ENCODE measurements at places on chromosomes 2 and 18.

- DNase-seq, result peak; percentile 75
Measured at GRCh38 chr2:234044157-234044556, 6.3 kb upstream of the SPP2 start.

DNA sequence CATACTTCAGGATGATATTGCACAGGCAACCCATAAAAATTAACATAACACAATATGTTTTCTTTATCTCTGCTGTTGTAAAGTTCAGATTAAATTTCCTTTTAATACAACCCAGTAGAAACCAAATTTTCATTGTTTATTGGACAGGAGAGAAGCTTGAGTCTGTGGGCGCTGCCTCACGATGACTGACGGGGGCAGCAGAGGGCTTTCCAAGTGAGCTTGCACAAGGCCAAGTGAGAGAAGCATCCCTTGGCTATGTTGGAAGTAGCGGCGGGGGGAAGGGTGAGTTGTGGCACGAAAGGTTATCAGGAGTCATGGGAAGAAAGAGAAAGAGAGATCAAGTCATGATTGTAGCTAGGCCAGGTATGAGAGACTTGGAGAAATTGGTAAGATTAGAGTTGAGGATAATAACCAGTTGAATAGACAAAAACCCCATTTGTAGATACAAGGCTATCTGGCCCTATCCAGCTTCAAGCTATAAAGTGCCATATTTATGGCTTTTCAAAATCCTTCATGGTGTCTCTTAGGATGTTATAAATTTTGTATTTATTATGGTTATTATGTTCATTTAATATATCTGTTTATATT is 413.7 kb upstream of the FAM98A start:
- DNase-seq, result peak; percentile 28

- DNase-seq, result no peak
Measured at GRCh38 chr18:54958704-54959625, at the start of gene CCDC68. CCDC68 (minus strand) TSS chr18:54959461; CDS start chr18:54942791, 16,670 bp downstream.

DNA sequence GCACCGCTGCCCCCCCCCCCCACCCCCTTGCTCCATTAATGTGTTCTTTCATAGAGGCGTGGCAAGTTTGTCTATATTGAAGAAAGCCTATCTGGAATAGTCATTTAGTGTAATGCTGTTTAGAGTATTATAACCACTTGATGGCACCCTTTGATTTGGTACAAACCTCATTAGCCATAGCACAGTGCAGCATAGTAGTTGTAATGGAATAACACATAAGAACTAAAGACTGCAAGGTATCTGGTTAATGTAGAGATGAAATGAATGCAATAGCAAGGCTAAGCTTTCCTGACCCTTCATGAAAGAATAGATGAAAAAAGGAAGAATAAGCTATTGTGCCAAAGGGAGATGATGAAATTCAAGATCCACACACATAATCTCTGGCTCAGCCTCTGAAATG is 81.9 kb downstream of the EHBP1 start:
- peak; percentile 20 for DNase-seq

GRCh38 chr2:71923887-71924533 is 223.7 kb downstream of the CYP26B1 start:
- DNase-seq, result peak; percentile 56

DNA sequence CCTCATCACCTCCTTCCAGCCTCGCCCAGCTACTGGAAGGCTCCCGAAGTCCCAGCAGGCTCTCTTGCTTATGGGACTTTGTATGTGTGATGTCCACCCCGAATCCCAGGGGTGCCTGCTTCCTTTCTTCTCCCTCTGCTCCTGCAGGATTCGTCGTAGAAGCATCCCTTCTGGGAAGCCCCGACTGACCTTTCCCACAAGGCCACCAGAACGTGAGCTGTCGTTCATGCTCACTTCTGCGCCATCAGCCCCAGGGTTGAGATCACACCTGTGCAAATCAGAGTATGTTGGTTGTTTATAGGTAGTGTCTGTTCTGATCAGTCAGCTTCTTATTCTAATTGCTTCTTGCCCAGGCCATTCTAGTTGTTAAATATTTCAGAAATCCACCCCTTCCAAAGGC is 101.8 kb downstream of the HS1BP3 start:
- DNase-seq, result no peak

GRCh38 chr2:30147196-30147714 is 448 bp downstream of the YPEL5 start:
- DNase-seq, result peak; percentile 47

- DNase-seq, result no peak
Measured at GRCh38 chr2:200443376-200443775, 66.5 kb downstream of the KCTD18 start.

- DNase-seq, result no peak
Measured at GRCh38 chr2:217816396-217816869, 186.4 kb downstream of the TNS1 start.

DNA sequence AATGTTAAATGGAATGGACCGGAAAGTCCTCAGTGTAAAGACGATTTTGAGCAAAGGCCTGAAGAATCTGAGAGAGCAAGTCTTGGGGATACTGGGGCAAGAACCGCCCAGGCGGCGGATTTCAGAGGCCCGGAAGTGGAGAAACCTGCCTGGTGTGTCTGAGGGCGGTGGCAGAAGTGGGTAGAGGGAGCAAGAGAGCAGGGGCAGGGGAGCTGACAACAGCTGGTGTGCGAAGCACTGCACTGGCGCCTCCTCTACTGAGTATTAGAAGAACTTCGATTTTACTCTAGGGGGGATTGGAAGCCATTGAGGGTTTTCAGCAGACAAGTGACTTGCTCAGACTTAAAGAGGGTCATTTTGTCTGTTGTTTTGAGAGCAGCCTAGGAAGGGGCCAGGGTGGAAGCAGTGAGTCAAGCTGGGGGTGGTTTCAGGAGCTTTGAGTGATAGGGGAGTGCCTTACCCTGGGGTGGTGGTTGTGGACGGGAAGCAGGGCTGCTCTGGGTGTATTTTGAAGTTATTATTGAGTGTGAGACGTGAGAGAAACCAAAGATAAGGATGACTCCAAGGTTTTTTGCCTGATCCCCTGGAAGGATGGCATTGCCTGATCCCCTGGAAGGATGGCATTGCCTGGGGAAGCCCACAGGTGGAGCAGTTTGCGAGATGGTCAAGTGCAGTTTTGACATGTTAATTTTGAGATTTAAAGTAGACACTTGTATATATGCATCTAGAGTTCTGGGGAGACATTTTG is 52.5 kb downstream of the ZNF236 start:
- no peak for DNase-seq

- no peak for DNase-seq
Measured at GRCh38 chr2:149080971-149081370, 42.5 kb downstream of the LYPD6B start.

- DNase-seq, result no peak
Measured at GRCh38 chr2:210493528-210493927, 17.0 kb upstream of the LANCL1 start.

- peak; percentile 73 for DNase-seq
Measured at GRCh38 chr18:6629635-6630140, 99.8 kb upstream of the ARHGAP28 start.

- no peak for DNase-seq
Measured at GRCh38 chr18:36274083-36274715, 23.3 kb upstream of the FHOD3 start.

- DNase-seq, result no peak
Measured at GRCh38 chr2:77666251-77666980, 144.2 kb upstream of the LRRTM4 start.

DNA sequence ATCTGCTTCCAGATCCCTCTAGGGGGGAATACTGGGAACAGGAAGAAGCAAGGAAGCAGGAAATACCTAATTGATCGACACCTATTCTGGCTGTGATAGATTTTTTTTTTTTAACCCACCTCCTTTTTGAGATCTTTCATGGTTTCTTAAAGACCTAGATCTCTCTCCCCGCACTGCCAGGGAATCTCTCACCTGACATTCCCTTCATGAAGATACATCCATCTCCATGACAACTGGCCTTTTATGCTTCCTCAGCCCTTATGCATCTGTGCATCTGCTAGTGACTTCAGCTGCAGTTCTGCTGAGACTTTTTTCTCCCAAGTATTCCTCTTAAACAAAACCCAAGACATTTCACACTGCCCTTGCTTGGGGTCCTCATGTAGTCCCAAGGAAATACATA is 21.1 kb upstream of the CPO start:
- no peak for DNase-seq

- DNase-seq, result no peak
Measured at GRCh38 chr18:48842259-48843061, 108.3 kb downstream of the SMAD7 start.

GRCh38 chr2:49162151-49162550 is 7.8 kb upstream of the FSHR start:
- no peak for DNase-seq

GRCh38 chr2:120877409-120877808 is 141.7 kb downstream of the GLI2 start:
- no peak for DNase-seq

DNA sequence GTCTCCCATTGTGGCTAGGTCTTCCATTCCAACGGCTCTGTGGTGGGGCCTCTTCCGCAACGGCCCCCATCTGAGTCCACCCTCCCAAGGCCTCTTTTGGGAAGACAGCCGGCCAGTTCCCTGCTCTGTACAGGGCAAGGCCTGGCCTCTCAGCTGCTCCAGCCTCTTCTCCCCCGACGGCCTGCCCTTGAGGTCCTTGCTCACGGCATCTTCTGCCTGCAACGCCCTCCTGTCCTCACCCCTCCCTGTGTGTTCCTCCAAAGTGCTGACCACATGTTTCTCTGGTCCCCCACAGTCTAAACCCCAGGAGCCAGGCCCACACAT is 16.0 kb downstream of the HS6ST1 start:
- DNase-seq, result no peak

DNA sequence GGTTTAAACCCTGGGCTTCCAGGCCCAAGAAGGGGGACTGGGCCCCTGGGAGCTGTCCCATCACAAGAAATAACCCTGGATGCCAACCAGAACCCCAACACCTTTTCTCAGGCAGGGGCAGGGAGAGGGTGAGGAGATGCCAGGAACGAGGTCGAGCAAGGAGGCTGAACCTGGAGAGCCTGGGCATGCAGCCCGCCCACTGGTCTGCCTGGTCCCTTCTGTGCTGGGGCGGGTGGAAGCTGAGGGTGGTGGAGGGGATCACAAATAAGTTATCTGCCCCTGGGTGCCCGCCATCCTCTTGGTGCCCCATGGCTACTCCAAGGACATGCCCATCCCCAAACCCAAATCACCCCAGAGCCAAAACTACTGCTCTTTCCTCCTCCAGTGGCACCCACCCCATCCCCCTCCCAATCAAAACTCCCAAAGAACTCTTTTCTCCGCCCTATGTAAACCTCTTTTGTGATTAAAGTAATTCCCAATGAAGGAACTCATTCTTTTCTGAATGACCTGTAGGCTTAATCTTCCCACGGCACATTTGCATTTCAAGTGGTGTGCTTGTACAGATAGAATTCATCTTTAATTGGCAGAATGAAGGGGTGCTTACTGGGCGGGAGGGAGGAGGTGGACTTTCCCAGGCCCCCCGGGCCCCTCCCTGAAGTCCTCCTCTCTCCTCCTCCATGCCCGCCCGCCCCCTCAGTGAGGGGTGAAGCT is 47.9 kb downstream of the EFR3B start:
- DNase-seq, result no peak

GRCh38 chr2:229563388-229563787 is 151.0 kb downstream of the DNER start:
- no peak for DNase-seq

GRCh38 chr2:180115269-180115668 is 108.2 kb upstream of the CWC22 start:
- no peak for DNase-seq

- no peak for DNase-seq
Measured at GRCh38 chr18:697800-698199, 14.6 kb downstream of the ENOSF1 start.

DNA sequence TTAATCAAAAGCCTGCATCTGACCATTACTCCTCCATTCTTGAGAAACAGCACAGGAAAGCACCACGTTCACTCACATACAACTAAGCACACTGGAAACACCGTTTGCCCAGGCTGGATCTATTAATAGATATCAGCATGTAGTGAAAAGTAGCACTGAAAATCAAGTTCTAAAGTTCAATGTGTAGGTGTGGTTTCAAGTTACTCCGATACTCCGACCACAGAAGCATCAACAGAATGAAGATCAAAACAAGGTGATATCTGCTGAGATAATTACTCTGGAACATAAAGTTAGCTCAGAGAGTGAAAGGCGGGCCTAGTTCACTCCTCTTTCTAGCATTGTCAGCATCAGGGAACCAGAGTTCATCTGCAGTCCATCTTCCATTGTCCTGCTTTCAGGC is 1367.4 kb upstream of the ACVR2A start:
- no peak for DNase-seq

GRCh38 chr2:9722451-9722850 is 91.7 kb upstream of the YWHAQ start:
- DNase-seq, result no peak

GRCh38 chr2:24491542-24492420 is 727 bp downstream of the NCOA1 start:
- peak; percentile 13 for DNase-seq

DNA sequence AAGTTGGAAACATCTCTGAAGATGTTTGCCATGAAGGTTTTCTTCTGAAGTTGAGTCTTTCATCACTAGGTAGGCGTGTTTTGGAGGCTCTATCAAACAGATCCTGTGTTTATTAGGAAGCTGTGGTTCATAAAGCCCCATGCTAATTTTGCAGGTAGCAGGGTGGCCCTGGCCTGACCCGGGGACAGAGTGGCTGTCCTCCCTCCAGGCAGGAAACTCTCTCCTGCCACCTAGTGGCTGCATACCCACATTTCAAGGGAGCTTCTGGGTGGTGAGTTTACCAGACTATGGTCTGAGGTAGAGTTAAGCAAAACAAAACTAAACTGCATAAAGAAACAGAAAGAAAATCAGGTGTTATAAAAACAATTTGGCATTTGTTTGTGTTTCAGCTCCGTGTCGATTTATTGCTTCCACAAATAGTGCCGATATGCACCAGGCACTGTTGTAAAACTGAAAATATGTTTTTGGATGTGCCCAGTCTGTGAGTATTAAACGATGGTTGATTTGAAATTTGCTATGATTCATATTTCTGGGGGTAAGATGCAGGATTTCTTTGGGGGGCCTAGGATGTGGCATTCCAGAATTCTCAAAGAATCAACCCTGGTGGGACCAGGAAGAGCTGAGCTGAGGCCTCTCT is 26.0 kb upstream of the IL37 start:
- peak; percentile 44 for DNase-seq

DNA sequence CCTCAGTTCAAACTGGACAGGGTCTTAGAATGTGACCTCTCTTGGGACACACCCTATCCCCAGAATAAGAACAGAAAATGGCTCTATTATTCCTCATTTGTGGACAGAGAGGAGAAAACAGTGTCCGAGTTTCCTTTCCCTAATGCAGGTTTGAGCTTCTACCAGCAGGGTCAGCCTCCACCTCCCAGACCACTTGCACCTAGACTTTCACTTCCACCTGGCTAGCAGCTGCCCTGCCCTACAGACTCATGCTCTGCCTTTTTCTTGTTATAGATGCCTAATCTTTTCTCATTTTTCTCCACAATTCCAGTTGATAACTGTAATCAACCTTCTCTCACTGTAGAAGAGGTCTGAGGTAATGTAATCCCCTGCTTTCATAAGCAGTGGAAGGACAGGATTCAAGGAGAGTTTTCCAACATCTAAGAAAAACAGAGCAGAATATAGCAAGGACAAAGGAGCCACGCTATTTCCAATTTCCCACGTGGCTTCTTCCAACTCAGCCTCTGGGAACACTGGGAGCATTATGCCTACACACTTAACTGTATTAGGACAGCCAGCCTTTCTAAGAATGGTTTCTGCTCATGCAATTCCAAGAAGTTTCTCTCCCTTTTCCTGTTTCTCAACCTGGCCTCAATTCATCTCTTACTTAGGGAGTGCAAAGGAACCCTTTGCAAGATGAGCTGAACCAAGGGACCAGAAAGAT is 239.8 kb downstream of the BCL11A start:
- DNase-seq, result no peak
